Occipital lobe (tissue), 3 donors: ENCODE measurements at places on chromosomes 6 and 20.
A peak's percentile ranks its signal among the peaks of the same experiment; 100 is the strongest.

GRCh38 chr20:17807651-17808050, 107.9 kb downstream of the BANF2 start:
- no peak for DNase-seq

- no peak for DNase-seq
Observed at GRCh38 chr6:160161647-160161986, 40.0 kb downstream of the SLC22A1 start.

DNA sequence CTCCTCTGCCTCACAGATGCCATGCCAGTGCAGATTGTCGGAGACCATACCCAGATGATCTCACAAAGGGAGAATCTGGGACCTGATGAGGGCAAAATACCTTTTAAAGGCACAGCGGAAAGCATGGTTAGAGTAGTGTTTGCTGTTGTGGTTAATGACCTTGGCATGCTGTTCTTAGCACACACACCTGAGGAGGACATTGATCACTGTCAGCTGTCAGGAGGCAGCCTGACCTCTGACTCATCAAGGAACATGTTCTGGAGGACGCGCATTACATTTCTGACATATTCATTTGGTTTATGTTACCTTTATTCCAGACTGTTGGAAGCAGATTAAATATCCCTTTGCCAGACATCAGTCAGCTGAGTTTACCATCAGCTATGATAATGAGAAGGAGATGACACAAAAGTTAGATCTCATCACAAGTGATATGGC, 57.1 kb downstream of the GOPC start:
- no peak for DNase-seq

DNA sequence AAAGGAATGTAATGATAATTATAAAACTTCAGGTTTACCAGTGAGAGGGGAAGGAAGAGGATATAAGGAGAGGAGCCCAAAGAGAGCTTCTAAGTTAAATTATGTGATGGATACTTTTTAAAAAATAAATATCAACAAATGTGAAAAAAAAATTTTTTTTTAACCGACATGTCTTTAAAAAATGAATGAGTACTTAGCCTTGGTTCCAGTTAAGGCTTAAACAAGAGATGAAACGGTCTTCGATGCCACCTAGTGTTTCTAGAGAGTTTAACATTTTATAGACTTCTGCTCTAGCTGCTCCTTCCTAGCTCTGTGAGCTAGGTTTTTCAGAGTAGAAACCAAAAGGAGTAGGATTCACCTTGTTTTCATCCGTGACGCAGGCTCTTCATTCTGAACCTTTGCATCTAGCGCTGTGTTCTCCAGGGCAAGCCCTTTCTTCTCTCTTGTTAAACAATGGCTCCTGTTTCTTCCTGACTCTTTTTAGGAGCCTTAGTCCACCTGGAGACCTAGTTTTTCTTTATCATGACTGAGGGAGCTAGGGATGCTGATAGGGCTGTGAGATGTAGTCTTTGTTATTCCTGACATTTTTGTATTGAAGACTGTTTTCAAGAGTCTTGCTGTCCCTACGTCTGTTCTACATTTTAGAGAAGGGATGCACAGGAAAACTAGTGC, 42.4 kb upstream of the GNRH2 start:
- DNase-seq = no peak

DNA sequence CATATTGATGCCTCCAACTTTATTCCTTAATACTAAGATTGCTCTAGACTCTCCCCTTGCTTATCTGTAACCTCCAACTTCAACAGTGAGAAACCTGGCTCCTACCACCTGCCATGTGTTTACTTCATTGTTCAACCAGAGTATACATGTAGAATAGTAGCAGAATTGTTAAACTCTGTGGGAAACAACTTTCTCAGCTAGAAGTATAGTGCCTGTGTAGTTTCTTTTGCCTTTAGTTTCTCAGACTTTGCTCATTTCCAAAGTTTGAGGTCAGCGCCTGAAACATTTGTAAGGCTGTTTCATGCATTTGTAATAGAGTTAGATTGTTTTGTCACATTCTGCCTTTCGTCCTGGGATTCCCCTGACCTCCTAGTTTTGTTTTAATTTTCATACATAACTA, 34.9 kb upstream of the HECA start:
- no peak for DNase-seq

GRCh38 chr6:86459978-86460377, 477.4 kb upstream of the HTR1E start:
- no peak for DNase-seq

- DNase-seq = no peak
Observed at GRCh38 chr6:5149891-5150290, 64.8 kb downstream of the PPP1R3G start.

DNA sequence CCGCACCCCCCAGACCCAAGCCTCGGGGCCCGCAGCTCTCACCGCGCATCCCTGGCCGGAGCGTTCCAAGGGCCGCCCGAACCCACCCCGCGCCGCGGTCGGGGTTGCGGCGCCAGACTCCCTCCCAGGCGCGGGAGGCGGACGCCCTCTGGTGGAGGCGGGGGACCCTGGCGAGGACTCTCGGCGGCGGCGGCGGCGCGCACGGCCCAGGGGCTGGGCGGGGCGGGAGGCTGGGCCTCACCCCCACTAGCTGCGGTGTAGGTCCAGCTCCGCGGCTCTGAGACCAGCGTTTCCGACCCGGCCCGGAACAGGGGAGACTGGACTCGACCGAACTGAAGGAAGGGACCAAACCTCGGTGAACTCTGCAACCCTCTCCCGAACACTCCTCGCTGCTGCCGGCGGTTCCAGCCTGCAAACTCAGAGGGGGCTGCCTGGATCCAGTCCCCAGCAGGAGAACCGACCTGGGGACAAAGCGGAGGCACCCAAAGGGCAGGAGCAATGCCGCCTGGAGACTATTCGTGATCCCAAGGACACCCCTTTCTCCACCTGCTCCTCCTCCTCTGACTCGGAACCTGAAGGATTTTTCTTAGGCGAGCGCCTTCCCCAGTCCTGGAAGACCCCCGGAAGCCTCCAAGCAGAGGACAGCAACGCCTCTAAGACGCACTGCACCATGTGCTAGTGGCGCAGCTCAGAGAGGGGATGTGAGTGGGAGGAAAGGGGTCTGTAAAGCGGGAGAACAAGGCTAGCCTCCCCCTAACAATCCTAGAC, 859 bp upstream of the TOMM6 start:
- peak; percentile 80 for DNase-seq

DNA sequence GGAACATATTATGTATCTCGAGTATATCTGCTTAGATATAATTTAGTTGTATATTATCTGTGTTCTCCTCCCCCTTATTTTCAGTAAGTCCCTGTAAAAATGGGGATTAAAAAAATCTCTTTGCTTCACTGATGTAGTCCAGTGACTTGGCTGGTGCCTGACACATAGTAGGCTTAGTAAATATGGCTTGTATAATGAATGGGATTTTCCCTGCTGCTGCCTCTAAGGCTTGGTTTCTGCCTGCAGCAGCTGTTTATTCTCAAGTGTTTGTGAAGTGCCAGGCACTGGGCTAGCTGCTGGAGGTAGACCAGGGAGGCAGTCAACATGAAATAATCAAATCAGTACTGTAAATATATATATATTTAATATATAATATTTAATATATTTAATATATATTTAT, 1.6 kb upstream of the ZFP64 start:
- DNase-seq = no peak

GRCh38 chr20:34536798-34537394, 20.7 kb downstream of the DYNLRB1 start:
- peak; percentile 28 for DNase-seq

DNA sequence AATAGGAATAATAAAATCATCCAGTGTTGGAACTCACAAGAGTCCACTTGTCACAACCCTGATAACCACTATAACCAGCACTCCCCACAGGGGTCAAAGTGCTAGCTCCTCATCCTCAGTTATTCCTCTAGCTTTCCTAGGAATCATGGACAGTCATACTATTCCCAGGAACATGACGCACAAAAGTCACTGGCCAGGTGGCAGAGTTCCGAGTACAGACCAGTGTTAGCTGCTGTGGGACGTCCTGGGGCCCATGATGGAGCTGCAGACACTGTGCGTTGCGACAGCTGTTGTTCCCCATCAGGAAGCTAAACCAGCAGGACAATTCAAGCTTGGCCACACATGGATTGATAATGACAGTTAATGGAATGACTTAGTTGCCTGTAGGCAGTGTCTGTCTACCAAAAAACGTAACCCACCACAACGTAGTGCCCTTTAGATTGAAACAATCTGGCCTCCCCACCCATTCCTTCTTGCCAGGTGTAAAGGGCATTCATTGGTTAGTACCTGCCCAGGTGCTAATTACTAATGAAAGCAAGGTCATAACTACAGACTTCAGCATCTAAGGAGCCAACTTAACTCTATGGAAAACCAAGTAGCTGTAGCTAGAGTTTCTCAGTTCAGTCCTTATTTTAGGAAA, 17.4 kb downstream of the EZR start:
- no peak for DNase-seq

- peak; percentile 9 for DNase-seq
Observed at GRCh38 chr6:18585032-18585573, 198.0 kb downstream of the RNF144B start.

- no peak for DNase-seq
Observed at GRCh38 chr6:21208796-21209186, 384.8 kb upstream of the SOX4 start.

DNA sequence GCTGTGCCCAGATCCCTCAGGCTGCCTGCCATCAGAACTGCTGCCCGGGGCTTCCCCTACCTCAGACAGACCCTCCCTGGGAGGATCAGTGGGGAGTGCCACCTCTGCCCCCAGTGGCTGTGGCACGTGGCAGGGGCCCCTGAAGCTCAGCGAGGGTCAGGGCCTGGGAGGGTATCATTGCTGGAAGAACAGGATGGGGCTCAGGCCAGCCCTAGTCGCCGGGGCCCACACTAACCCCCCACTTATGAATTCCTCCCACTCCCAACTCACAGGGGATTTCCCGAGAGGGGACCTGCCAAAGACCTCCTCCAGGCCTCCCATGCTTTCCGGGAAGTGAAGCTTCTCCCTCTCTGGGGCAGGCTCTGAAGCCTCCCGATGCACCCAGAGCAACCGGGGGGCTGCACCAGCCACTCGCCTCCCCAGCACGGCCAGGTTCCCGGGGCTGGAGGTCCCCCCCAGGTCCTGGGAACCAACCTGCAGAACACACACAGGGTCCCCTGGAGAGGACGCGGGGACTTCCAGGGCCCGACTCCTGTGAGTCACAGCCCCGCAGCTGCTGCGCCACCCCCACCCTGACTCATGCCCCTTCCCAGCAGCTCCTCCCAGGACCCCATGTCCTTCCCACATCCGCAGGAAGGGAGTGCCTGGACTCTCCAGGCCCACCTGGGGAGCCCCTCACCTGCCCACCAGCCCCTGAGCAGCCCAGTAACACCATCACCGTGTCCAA, 2.5 kb downstream of the TNFRSF6B start:
- DNase-seq = no peak

DNA sequence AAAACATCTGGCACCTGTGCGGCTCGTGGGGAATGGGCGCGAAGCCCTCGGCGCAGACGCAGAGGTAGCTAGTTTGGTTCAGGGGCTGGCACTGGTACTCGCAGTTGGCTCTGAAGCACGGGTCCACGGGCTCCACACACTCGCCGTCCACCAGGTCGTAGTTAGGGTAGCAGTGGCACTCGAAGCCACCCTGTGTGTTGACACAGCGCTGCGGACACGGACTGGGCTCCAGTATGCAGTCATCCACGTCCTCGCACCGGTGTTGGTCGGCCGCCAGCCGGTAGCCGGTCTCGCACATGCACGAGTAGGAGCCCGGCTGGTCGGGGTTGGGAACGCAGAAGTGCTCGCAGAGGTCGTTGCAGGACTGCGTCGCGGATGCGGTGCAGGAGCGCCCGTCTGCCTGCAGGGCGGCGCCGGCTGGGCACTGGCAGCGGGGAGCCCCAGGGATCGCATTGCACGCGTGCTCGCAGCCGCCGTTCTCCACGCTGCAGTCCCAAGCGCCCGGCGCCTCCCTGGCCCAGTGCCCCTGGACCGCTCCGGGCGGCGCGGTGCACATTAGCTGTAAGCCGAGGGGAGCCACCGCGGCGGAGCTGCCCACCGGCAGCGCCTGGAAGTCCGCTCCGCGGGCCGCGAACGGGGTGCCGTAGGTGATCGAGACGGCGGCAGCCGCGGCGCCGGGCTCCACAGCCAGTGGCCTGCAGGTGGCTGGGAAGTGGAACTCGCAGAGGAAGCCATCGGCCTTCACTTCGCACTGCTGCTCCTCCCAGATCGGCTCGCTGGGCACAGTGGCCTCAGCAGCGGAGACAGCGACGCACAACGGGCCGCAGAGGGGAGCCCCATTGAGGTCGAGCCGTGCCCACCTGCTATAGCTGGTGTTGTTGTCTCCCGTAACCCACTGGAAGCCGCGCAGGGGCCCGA, 930 bp downstream of the THBD start:
- no peak for DNase-seq

GRCh38 chr6:53103993-53104675, 38.9 kb downstream of the FBXO9 start:
- DNase-seq = no peak

- no peak for DNase-seq
Observed at GRCh38 chr20:39946931-39947330, 742.1 kb downstream of the MAFB start.

DNA sequence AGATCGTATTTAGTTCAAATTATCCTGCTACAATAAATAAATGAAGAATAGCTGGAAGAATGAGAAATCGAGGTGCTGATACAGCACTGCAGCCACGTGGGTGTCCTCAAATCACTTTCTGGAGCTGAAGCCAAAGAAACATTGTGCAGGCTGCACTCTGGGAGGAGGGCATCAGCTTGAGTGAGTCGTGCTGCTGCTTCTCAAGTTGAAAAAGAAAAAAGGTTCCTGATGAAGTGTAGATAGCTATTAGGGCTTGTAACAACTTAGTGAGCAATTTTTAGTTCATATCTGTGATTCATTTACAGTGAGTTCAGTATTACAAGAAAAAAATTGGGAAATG, 40.5 kb downstream of the DSE start:
- no peak for DNase-seq

GRCh38 chr20:19986419-19986818, 30.7 kb upstream of the NAA20 start:
- DNase-seq = no peak

DNA sequence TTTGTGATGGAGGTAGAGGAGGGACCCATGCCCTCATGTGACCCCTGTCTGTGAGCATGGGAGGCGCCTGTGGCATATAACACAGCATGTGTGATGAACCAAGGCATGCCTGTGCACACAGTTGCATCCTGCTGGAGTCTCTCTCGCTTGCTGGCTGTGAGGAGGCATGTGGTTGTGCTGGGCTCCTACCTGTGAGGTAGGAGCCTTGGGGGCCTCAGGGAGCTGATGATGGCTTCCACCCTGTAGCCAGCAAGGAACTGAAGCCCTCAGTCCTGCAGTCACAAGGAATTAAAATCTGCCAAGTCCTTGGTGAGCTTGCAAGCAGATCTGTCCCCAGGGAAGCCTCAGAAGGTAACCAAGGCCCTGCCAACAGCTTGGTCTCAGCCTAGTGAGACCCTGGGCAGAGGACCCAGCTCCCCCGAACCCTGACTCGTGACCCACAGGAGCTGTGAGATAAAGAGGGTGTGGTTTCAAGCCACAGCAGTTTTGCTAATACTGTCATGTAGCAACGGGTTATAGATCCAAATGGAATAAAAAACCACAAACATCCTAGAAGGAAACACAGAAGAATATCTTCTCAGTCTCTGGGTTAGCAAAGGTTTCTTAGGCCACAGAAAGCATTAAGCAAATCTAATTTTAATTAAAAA, 145.7 kb downstream of the WDR27 start:
- DNase-seq = no peak
